ENCODE measurements at places on chromosomes 13 and 19. TPM values are rescaled to one million over a fixed set of nuclear protein-coding genes. Genes with fewer than 3 reads are reported as not detected.

- no peak overlapping the region for H3K27ac ChIP-seq
- no peak for DNase-seq
- H3K27me3 ChIP-seq = no peaks in the 10 kb centered on the region
- H3K36me3 ChIP-seq = no peaks in the 10 kb centered on the region
- H3K4me3 ChIP-seq = no peak overlapping the region
These were observed 7.7 kb downstream of the RFX1 start for GRCh38 chr19:13998426-13998825.

- H3K4me3 ChIP-seq = no peak overlapping the region
- no peak overlapping the region for H3K27ac ChIP-seq
- DNase-seq = no peak
- no peaks in the 10 kb centered on the region for H3K36me3 ChIP-seq
These were observed 203.4 kb upstream of the MIR17HG start for GRCh38 chr13:91144054-91144453.

GRCh38 chr19:7385062-7385461, 36.3 kb downstream of the ARHGEF18 start:
- H3K4me3 ChIP-seq = no peak overlapping the region
- H3K4me1 ChIP-seq = no peaks in the 10 kb centered on the region
- H3K36me3 ChIP-seq = no peaks in the 10 kb centered on the region
- H3K27me3 ChIP-seq = no peaks in the 10 kb centered on the region
- DNase-seq = no peak

DNA sequence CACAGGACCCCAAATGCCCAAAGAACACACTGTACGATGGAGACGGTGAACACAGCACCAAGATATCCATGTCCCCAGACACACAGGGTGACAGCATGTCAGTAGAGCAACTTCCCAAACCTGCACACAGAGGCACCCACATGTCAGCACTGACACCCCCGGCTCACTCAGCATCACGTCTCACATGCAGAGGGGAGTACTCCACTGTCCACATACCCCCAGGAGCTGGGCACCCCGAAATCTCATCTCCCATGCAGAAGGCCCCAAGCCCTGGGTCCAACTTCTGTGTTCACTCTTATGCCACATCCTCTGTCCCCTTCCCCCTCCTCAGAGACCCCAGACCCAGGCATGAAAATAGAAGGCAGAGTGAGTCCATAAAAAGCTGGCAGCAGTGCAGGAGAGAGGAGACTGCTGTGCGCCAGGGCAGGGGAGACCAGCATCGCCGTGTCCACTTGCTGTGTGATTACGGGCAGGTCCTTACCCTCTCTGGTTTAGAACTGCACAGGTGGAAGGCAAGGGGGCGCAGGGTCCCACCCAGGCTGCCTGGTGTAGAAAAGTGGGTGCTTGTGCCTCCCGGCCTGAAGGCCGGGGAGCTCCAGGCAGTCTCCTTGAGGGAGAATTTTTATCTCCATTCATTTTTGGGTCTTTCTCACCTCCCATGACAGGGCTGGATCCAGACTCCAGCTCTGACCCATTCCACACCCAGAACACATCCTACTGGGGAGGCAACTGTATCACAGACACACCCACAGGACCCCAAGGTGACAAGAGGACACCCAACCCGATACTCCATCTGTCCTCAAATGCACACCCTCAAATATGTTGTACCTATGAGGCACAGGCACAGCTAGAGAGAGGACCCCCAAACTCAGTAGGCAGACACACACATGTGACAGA, 17.0 kb downstream of the ERFL start:
- no peaks in the 10 kb centered on the region for H3K4me1 ChIP-seq
- peaks cover 36% of the 10 kb centered on the region for H3K27me3 ChIP-seq
- no peak for DNase-seq
- no peak overlapping the region for H3K27ac ChIP-seq
- no peaks in the 10 kb centered on the region for H3K36me3 ChIP-seq

- no peak for DNase-seq
- no peaks in the 10 kb centered on the region for H3K4me1 ChIP-seq
- H3K27ac ChIP-seq = no peak overlapping the region
- H3K4me3 ChIP-seq = no peak overlapping the region
- no peaks in the 10 kb centered on the region for H3K36me3 ChIP-seq
These were observed 34.2 kb downstream of the RXFP2 start for GRCh38 chr13:31773538-31773937.

DNA sequence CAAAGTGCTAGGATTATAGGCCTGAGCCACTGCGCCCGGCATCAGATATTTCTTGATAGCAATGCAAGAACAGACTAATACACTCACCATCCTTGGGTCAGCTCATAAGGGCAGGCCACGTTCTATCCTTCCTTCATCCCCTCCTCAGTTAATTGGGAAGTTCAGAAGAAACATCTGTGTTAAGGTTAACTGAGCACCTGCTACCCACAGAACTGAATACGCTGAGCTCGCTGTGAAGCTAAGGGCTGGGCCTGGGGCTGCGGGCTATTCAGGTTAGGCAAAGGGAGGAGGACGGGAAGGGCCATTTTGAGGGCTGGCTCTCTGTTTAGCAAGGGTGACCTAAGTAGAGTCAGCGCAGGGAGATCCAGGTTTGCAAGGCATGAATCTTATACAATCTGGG, 43.0 kb upstream of the UQCRFS1 start:
- no peaks in the 10 kb centered on the region for H3K27me3 ChIP-seq
- no peaks in the 10 kb centered on the region for H3K36me3 ChIP-seq
- no peak for DNase-seq
- H3K4me1 ChIP-seq = no peaks in the 10 kb centered on the region

GRCh38 chr19:50214699-50215543, 11.5 kb downstream of the MYH14 start:
- H3K36me3 ChIP-seq = peaks cover 4% of the 10 kb centered on the region
- no peak overlapping the region for H3K4me3 ChIP-seq
- H3K4me1 ChIP-seq = no peaks in the 10 kb centered on the region
- DNase-seq = peak; percentile 88
- H3K27me3 ChIP-seq = no peaks in the 10 kb centered on the region
- peak overlapping the region; percentile 19 for H3K27ac ChIP-seq

GRCh38 chr13:30607908-30608307, 9.8 kb upstream of the USPL1 start:
- no peaks in the 10 kb centered on the region for H3K36me3 ChIP-seq
- no peaks in the 10 kb centered on the region for H3K4me1 ChIP-seq
- no peak overlapping the region for H3K27ac ChIP-seq
- no peak for DNase-seq
- H3K27me3 ChIP-seq = no peaks in the 10 kb centered on the region

DNA sequence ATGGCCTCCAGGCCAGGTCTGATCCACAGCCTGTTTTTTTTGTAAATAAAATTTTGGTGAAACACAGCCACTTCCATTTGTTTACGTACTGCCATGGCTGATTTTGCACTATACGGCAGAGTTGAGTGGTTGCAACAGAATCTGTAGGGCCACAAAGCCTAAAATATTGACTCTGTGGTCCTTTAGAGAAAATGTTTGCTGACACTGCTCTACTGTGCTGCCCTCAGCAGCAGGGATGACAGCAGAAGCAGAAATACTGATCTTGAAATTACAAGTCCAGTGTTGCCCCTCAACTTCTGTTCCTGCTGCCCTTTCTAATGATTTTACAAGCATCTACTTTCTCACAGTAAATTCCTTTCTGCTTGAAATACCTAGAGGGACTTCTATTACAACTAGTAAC, 245.2 kb downstream of the RGCC start:
- H3K36me3 ChIP-seq = no peaks in the 10 kb centered on the region
- DNase-seq = no peak
- H3K27me3 ChIP-seq = no peaks in the 10 kb centered on the region
- no peaks in the 10 kb centered on the region for H3K4me1 ChIP-seq

DNA sequence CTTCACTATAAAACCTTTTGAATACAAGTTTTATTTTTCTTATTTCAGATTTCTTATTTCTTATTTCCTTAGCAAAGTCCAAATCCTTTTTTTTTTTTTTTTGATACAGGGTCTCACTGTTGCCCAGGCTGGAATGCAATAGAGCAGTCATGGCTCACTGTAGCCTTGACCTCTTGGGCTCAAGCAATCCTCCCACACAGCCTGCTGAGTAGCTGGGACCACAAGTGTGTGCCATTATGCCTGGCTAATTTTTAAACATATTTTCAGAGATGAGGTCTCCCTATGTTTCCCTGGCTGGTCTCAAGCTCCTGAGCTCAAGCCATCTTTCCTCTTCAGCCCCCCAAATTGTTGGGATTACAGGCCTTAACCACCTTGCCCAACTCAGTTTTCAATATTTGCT, 334.3 kb downstream of the DLEU7 start:
- no peaks in the 10 kb centered on the region for H3K36me3 ChIP-seq
- DNase-seq = no peak
- H3K27ac ChIP-seq = no peak overlapping the region
- H3K4me1 ChIP-seq = peaks cover 5% of the 10 kb centered on the region

- DNase-seq = peak; percentile 42
- H3K36me3 ChIP-seq = no peaks in the 10 kb centered on the region
- no peaks in the 10 kb centered on the region for H3K27me3 ChIP-seq
- no peak overlapping the region for H3K4me3 ChIP-seq
- H3K4me1 ChIP-seq = no peaks in the 10 kb centered on the region
- H3K27ac ChIP-seq = no peak overlapping the region
These were observed 150.6 kb upstream of the TSC22D1 start for GRCh38 chr13:44726778-44727177.

DNA sequence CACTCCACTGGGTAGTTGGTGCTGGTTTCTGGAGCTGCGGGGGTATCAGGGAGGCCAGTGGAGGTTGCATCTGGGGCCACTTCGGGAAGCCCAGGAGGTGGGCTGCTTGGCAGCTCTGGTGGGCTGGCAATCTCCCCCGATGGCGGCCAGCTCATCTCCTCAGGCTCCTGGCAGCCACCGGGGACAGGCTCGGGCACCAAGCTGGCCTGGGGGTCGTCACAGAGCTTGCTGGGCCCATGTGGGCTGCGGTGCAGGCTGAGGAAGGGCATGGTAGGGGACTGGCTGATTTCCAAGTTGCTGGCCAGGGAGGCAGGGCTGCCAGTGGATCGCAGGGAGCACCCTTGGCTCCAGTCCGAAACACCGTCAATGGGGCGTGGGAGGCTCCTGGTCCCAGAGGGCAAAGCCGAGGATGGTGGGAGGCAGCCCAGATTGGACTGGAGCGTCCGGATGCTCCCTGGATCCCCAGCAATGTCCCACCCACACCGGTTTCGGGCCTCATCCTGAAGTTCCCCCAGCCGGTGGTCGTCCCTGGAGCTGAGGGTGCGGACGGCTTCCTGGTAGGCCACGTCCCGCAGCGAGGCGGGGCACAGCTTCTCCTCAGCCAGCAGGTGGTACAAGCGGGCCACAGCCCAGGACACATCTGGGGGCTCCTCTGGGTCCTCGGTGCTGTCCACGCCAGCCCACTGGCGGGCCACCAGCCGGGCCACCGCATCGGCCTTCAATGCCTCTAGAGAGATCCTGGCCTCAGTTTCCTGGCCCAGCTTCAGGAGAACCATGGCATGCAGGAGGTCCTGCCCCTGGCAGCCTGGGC, 13.8 kb downstream of the TICAM1 start:
- H3K27me3 ChIP-seq = no peaks in the 10 kb centered on the region
- H3K36me3 ChIP-seq = no peaks in the 10 kb centered on the region
- H3K4me3 ChIP-seq = no peak overlapping the region
- H3K27ac ChIP-seq = no peak overlapping the region
- DNase-seq = no peak

DNA sequence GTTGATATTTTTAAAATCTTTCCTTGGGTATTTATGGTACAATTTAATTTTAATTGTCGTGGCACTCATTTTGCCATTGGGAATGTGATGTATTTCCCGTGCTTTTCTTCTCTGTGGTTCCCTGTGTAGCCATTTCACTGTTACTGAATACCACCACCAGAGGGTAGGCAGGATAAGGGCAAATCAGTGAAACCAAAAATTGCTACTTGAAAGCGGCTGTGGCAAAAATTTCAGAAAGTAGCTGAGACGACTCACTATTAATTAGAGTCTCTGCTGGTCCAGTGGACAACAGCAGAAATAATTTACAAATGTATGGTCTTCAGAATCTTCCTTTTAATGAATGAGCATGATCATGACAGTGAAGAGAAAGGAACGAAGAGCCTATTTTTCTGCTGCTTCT, 34.4 kb upstream of the MIR17HG start:
- no peaks in the 10 kb centered on the region for H3K27me3 ChIP-seq
- H3K4me3 ChIP-seq = no peak overlapping the region
- no peaks in the 10 kb centered on the region for H3K36me3 ChIP-seq
- no peak for DNase-seq
- no peak overlapping the region for H3K27ac ChIP-seq

DNA sequence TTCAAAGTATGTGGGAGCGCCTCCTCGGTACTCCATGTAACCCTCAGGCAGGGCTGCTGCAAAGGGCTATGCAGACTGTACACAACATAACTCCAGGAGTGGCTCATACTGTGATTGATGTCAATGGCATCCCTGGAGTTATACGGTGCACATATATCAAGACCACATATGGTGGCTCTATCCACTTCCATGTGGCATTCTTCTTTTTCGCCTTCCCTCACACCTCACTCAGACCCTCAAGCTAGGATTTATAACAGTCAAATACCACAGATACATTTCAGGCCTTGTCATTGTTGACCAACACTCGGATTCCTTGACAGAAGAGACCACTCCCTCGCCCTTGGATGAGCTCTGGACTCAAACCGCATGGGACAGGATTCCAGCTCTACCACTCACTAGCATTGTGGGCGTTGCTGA, 11.3 kb upstream of the UBL3 start:
- no peak for DNase-seq
- H3K4me1 ChIP-seq = no peaks in the 10 kb centered on the region
- no peaks in the 10 kb centered on the region for H3K36me3 ChIP-seq
- H3K27me3 ChIP-seq = no peaks in the 10 kb centered on the region

DNA sequence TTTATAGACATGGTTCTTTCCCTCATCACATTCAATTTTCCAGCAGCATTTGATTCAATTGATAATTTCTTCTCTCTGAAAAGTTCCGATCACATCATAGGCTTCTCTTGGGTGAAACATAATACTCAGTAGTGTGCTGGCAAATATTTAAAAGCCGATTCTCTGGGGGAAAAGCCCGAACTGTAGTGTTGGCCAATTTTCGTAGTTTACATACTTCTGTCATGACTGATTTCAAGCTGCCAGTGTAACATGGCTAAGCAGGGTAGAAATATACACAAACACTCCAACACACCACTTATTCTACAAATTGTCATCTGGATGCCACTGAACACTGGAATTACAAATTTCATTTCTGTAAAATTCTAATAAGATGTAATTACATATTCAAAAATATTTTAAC, 56.1 kb upstream of the FREM2 start:
- H3K36me3 ChIP-seq = no peaks in the 10 kb centered on the region
- no peaks in the 10 kb centered on the region for H3K4me1 ChIP-seq
- no peak overlapping the region for H3K4me3 ChIP-seq
- no peak overlapping the region for H3K27ac ChIP-seq

- H3K27me3 ChIP-seq = no peaks in the 10 kb centered on the region
- DNase-seq = no peak
- H3K4me3 ChIP-seq = no peak overlapping the region
- H3K27ac ChIP-seq = no peak overlapping the region
- H3K36me3 ChIP-seq = no peaks in the 10 kb centered on the region
- H3K4me1 ChIP-seq = no peaks in the 10 kb centered on the region
These were observed 21.7 kb upstream of the CALM3 start for GRCh38 chr19:46579361-46579879.

- no peak overlapping the region for H3K4me3 ChIP-seq
- no peaks in the 10 kb centered on the region for H3K27me3 ChIP-seq
- H3K27ac ChIP-seq = no peak overlapping the region
- peak; percentile 73 for DNase-seq
These were observed 12.0 kb downstream of the KHSRP start for GRCh38 chr19:6412447-6413091.

The C19orf18 gene
- 0.86 TPM for total RNA-seq

The GNA15 gene
- total RNA-seq = 1.6 TPM

The ZNF837 gene
- 2.6 TPM for total RNA-seq

The FAM216B gene
- not detected for total RNA-seq

The MEX3D gene
- total RNA-seq = 54.3 TPM

The PLD3 gene
- 82.3 TPM for total RNA-seq

The SLC15A1 gene
- 38.5 TPM for total RNA-seq

The ZNF486 gene
- 5.0 TPM for total RNA-seq

The ENOX1 gene
- total RNA-seq = 0.22 TPM

The ZNF578 gene
- total RNA-seq = 0.27 TPM

The LYL1 gene
- 4.5 TPM for total RNA-seq

The COX7A1 gene
- 17.1 TPM for total RNA-seq

The CEACAM19 gene
- 6.1 TPM for total RNA-seq

All from colonic mucosa (tissue), 4 donors.